ENCODE measurements at places on chromosomes 12 and 14.

DNA sequence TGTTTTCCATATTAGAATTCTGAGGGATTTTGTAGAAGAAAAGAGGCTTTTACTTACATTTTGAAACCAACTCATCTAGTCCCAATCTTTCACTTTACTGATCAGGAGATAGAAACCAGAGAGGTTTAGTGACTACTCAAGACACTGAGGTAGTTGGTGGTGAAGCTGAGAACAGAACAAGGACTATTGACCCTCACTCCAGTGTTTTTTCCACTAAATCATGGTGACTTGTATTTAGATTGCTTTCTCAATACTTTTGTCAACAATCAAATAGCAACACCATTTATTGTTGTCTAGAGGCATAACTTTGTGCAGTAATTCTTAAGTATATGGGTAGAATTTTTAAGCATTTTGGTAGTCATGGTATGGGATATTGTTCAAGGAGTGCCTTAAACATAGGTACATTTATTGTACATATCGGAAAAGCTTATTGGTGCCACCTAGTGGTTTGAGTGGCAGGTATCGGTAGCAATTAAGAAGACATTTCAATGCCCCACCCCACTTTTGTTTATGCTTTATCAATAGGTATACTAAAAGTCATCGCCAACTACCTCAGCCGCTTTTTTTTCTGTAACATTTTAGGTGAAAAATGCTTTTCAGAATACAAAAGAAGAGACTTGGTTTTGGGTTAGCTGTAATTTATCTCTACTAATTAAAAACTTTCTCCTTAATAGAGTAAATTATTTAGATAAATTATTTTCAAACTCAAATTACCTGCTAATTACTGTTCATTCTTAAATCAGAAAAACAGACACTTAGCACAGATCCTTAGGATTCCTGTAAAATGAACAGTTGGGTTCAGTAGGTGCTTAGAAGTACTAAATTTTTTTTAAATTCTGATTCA lies 47.3 kb upstream of the PAWR start:
- DNase-seq, result peak; percentile 4

GRCh38 chr14:58739674-58740073 lies 101.9 kb downstream of the DACT1 start:
- no peak for DNase-seq

GRCh38 chr12:91516695-91517047 lies 334.1 kb upstream of the DCN start:
- no peak for DNase-seq

DNA sequence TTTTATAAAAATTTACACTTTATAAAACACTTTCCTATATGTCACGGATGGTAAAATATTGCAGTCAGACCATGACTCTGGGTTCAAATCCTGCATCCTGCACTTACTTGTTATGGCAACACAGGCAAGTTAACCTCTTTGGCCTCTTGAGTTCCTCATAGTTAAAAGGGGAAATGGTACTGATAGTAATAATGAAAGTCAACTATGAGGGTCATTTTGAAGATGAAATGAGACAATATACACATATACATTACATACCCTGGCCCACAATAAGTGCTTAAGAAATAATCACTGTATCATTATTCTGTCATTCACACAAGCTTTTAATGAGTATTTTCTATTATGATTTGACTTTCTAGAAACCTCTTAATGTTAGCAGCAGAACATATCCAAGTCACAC lies 64.4 kb downstream of the C12orf42 start:
- no peak for DNase-seq

DNA sequence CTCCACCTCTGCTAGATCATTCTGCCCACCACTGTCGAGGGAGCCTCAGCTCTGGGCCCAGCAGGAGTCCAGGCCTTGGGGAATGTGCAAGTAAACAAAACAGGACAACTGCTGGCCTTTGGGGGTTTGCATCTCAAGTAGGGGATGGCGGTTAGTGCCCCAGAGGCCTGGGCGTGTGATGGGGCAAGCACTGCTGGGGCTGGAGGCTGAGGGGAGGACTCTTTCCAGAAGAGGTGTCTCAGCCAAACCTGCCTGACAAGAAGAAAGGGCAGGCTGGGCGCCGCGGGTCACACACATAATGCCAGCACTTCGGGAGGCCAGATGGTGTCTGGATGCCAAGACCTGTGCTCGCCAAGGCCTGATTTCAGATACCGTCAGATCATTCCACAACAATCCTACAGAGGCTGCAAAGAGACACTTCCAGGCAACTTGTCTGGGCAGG lies 8.6 kb upstream of the ALDH2 start:
- no peak for DNase-seq

DNA sequence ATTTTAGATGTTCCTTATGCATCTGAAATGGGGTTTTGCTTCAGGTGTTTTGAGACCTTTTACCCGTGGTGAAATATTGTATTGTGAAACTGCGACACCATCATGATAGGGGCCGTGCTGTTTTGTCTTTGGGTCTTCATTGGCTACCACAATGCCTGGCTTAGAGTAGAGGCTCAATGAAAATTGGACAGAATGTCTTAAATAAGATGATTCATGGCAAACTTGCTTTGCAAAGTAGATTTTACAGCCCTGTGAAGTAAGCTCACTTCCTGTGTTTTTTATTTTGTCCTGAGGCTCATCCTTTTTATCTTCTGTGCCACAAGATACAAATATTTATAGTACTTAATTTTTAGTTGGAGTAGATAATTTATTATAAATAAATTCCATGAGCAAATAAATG lies 111.3 kb upstream of the FRMD6 start:
- DNase-seq, result no peak

GRCh38 chr12:60201891-60202290 lies 606.1 kb downstream of the SLC16A7 start:
- DNase-seq, result no peak

DNA sequence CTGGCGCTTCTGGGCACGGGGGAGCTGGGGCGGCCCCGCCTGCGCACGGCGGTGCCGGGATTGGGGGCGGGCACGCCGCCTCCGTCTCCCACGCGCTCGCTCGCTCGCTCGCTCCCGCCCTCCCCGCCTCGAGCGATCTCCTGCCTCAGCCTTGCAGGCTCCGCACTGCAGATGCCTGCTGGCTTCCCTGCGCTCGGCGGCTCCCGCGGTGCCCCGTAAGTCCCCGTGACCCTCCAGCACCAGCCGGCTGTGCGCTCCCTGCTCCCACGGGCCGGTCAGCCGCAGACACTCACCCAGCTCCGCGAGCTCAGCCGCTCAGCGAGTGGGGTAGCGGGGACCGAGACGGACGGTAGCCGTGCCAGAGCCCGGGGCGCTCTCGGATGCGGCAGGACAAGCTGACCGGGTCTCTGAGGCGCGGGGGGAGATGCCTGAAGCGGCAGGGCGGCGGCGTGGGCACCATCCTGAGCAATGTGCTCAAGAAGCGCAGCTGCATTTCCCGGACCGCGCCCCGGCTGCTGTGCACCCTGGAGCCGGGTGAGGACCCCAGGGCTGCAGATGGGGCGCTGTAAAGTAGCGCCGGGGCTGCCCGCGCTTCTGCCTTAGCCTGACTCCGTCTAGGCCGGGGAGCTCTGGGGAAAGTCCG lies at the start of gene TBC1D30:
TBC1D30 (plus strand) TSS at position 148 of the 643 bp plus-strand sequence; CDS start at position 381, 233 bp downstream.
- DNase-seq, result peak; percentile 61

- DNase-seq, result no peak
These were observed 18.2 kb upstream of the CLEC2D start for GRCh38 chr12:9651265-9651729.

- DNase-seq, result no peak
These were observed 1.2 kb downstream of the PTPRO start for GRCh38 chr12:15323480-15323879.

DNA sequence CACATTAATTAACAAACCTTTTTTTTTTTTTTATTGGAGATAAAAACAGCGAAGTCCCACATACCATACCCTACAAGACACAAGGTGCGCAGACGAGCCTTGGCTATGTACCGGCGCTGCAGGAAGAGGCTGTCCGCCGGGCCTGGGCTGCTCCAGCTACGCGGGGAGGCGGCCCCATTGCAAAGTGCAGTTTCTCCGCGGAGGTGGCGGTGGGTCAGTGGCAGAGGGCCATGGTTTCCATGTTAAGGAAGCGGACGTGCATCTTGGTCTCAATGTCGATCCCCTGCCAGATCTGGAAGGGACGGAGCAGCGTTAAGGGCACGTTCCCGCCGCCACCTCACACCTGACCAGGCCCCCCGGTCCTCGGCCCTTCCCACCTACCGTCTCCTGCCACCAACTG lies 60.3 kb downstream of the TESC start:
- no peak for DNase-seq

GRCh38 chr12:94092516-94093241 lies 55.7 kb upstream of the PLXNC1 start:
- no peak for DNase-seq

GRCh38 chr14:93045211-93045674 lies 70.5 kb downstream of the ITPK1 start:
- no peak for DNase-seq

DNA sequence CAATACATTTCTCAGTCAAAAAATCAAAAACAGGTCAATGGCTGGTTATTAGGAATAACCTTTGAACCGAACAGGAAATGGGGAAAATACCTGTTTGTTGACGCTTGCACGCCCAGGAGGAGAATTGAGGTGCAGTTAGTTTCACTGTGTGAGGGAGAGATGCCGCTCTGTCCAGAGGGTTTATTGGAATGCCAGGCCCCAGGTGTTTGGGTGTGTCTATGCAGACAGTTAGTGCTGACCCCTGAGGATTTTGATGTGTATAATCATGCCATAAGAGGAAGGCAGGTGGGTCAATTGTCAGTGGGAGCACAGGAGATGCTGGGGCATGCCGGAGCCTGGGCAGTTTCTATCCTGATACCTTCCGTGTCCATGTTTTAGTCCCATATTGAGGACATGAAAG lies 100.8 kb upstream of the DIO3 start:
- no peak for DNase-seq

GRCh38 chr12:27549236-27549800 lies 25.3 kb downstream of the PPFIBP1 start:
- no peak for DNase-seq

GRCh38 chr14:93702946-93703345 lies 85.3 kb downstream of the PRIMA1 start:
- DNase-seq, result no peak

- no peak for DNase-seq
These were observed 39.9 kb upstream of the STON2 start for GRCh38 chr14:81440041-81440440.

- DNase-seq, result no peak
These were observed 159.3 kb upstream of the FOXN3 start for GRCh38 chr14:89576145-89576927.

GRCh38 chr12:129300011-129300410 lies 446.7 kb downstream of the GLT1D1 start:
- DNase-seq, result no peak

DNA sequence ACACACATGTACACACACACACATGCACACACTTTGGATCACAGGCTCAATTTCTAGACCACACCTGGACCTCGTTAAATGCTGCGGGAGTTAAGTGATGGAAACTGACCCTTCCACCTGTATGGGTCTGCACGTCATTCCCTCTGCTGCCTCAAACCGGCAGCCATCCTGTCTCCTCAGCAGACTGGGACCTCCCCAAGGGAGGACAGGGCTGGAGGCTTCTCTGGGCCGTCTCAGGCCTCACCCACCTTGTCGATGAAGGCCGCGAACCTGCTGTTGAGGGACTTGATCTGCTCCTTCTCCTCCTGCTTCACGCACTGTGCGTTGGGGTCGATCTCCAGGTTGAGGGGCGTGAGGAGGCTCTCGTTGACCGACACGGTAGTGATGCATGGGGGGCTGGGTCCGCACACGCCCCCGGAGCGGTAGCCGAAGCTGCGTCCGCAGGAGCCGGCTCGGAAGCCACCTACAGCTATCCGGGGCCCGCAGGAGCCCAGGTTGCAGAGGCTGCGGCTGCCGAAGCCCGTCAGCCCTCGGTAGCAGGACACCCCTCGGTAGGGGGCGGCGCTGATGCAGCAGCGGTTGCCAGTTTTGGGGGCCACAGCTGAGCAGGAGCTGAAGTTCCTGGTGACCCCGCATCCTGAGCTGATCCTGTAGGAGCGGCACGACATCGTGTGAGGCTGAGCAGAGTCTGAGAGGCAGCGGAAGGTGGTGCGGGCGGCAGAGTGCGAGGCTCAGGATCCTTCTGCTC lies at the start of gene KRT85:
KRT85 (minus strand) TSS at position 744 of the 748 bp plus-strand sequence; CDS start at position 668, 76 bp downstream.
- DNase-seq, result no peak

DNA sequence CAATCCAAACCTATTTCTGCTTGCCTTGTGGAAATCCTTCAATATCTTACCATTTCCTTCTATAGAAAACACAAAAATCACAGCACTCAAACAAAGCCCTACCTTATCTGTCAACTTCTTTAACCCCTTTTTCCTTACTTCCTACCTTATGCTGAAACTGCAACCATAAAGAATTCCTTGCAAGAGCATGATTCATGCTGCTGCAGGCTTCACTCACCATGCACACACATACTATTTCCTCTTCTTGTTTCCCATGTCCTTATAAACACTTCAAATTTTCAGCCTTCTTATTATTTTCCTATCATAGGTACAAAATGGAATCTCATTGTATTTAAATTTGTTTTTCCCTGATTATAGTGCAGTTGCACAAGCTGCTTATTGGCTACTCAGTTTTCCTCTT lies 23.3 kb downstream of the LMNTD1 start:
- DNase-seq, result no peak

- DNase-seq, result no peak
These were observed 23.2 kb upstream of the BDKRB2 start for GRCh38 chr14:96181186-96182056.

- DNase-seq, result no peak
These were observed 1900.0 kb upstream of the SEL1L start for GRCh38 chr14:83433618-83434017.

DNA sequence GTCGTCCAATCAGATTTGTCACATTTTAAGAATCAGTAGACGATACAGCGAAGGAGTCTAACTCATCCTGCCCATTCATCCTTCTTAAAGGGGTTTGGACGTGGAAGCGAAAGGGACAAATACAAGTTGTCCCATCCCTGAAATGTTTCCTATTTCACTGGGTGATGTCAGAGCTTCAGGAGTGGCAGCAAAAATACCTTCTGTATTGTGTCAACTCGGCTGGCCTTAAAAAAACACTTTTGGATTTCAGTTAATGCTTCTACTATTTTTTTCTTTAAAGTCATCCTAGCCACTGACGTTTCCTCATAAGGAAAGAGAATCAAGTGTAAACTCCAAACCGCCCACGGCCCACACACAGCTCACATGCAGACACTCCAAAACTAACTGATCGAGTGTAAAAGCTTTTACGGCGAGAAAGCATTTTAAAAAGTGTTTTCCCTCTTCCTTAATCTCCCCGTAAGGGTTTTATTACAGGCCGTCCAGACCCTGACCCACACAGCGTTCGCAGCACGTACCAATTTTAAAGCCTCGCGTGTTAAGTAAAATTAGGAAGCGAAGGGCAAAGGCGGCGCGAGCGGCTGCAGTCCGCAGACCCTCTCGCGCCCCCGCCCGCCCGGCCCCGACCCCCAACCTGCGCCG lies 593 bp downstream of the CFL2 start:
- no peak for DNase-seq

All from cerebellar nuclear complex (tissue), 1 donor.